ENCODE measurements at places on chromosomes 13 and 19. TPM values are rescaled to one million over a fixed set of nuclear protein-coding genes. Genes with fewer than 3 reads are reported as not detected.

- no peaks in the 10 kb centered on the region for H3K27me3 ChIP-seq
- no peak overlapping the region for H3K27ac ChIP-seq
- no peak for DNase-seq
- H3K36me3 ChIP-seq, result no peaks in the 10 kb centered on the region
- no peak overlapping the region for H3K4me3 ChIP-seq
These were observed 233.1 kb downstream of the POU4F1 start for GRCh38 chr13:78370231-78370630.

DNA sequence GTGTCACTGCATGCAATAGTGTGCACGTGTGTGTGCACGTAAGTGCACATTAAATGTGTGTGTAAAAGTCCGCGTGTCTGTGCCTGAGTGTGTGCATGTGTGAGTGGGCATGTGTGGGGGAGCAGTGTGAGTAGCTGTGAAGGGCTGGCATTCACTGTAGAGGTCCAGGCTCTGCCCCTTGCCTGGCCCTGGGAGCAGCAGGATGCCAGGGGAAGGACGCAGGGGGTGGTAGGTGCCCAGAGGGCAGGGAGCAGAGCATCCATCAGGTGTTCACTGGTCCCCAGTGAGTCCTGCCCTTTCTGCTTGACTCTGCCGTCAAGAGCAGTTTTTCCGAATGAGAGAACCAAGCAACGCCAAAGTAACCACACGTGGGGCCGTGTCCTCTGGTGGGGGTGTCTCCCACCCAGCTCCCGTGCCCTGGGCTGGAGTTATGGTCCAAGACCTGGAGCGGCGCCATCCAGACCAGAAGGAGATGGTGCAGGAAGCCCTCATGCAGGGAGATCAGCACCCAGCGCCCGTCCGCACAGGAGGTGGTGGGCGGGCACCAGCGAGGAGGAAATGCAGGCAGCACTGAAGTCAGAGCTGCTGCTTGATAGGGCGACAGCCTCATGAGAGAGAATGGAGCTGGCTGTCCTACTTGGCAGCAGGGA is 68.5 kb downstream of the TEX29 start:
- DNase-seq, result no peak
- no peaks in the 10 kb centered on the region for H3K36me3 ChIP-seq
- no peaks in the 10 kb centered on the region for H3K4me1 ChIP-seq
- H3K27me3 ChIP-seq, result no peaks in the 10 kb centered on the region
- no peak overlapping the region for H3K27ac ChIP-seq

DNA sequence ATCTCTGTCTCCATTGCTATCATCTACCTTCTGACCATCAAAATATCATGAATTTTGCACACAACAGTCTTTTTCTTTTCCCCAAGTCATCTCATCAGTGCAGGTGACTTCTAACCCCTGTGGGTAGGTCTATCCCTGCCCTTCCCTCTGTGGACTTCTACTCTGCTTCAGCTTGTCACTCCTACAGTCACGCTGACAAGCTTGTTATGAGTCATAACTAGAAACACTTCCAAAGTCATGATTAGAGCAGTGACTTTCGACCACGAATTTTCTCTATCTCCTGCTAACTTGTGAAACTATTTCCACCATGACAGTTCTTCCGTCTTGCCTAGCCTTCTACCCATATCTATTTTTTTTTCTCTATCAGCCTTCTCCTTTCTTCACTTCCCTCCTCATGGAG is 343.7 kb upstream of the ARGLU1 start:
- H3K4me3 ChIP-seq, result no peak overlapping the region
- no peaks in the 10 kb centered on the region for H3K27me3 ChIP-seq
- H3K36me3 ChIP-seq, result no peaks in the 10 kb centered on the region
- no peak for DNase-seq

DNA sequence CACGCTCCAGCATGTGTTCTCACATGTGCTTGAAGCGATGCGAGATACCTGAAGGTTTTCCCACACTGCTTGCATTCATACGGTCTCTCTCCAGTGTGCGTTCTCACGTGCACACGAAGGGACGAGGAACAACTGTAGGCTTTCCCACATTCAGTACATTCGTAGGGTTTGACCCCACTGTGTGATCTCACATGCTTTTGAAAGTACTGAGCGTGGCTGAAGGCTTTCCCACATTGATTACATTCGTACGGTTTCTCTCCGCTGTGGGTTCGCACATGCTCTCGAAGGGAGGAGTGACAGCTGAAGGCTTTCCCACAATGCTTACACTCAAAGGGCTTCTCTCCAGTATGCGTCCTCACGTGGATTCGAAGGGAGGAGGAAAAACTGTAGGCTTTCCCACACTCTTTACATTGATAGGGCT is 11.3 kb downstream of the ZNF77 start:
- no peak overlapping the region for H3K27ac ChIP-seq
- no peaks in the 10 kb centered on the region for H3K4me1 ChIP-seq
- peaks cover 51% of the 10 kb centered on the region for H3K36me3 ChIP-seq
- H3K27me3 ChIP-seq, result no peaks in the 10 kb centered on the region
- H3K4me3 ChIP-seq, result no peak overlapping the region

- H3K4me1 ChIP-seq, result no peaks in the 10 kb centered on the region
- H3K27ac ChIP-seq, result no peak overlapping the region
- DNase-seq, result no peak
- H3K4me3 ChIP-seq, result no peak overlapping the region
- H3K36me3 ChIP-seq, result no peaks in the 10 kb centered on the region
- no peaks in the 10 kb centered on the region for H3K27me3 ChIP-seq
These were observed 28.7 kb upstream of the MEDAG start for GRCh38 chr13:30877335-30877734.

- no peaks in the 10 kb centered on the region for H3K4me1 ChIP-seq
- H3K27ac ChIP-seq, result no peak overlapping the region
- peaks cover 9% of the 10 kb centered on the region for H3K27me3 ChIP-seq
- H3K4me3 ChIP-seq, result no peak overlapping the region
These were observed 5.8 kb downstream of the KASH5 start for GRCh38 chr19:49393881-49394280.

DNA sequence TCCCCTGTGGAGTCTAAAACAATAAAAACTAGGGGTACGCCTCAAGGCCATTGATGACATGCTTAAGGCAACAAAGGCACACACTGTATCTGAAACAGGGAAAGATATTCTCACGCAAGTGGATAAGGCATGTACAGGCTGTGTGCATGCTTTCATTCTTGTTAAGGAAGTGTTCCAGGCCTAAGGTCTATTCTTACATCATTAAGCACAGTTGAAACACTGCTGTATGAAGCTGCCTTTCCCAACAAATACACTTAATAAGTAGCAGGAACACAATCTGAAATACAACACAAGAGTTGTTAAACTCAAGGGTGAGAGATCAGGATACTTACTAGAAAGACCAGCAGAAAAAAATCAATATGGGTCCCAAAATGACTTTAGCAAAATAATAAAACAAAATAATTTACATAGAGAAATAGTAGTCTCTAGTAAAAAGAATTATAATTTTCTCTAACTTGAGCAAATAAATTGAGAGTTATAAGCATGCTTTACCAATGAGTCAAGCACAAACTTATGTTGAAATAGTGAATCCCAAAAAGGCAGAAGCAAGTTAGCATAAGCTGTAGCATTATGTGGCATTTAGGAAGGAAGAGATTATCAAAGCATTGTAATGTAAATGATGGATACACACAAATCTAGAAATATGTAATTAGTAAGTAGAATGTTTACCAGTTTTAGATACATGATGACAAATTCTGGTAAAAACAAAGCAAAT is 796.9 kb downstream of the SLITRK1 start:
- no peaks in the 10 kb centered on the region for H3K27me3 ChIP-seq
- no peak for DNase-seq
- no peaks in the 10 kb centered on the region for H3K36me3 ChIP-seq
- H3K27ac ChIP-seq, result no peak overlapping the region

DNA sequence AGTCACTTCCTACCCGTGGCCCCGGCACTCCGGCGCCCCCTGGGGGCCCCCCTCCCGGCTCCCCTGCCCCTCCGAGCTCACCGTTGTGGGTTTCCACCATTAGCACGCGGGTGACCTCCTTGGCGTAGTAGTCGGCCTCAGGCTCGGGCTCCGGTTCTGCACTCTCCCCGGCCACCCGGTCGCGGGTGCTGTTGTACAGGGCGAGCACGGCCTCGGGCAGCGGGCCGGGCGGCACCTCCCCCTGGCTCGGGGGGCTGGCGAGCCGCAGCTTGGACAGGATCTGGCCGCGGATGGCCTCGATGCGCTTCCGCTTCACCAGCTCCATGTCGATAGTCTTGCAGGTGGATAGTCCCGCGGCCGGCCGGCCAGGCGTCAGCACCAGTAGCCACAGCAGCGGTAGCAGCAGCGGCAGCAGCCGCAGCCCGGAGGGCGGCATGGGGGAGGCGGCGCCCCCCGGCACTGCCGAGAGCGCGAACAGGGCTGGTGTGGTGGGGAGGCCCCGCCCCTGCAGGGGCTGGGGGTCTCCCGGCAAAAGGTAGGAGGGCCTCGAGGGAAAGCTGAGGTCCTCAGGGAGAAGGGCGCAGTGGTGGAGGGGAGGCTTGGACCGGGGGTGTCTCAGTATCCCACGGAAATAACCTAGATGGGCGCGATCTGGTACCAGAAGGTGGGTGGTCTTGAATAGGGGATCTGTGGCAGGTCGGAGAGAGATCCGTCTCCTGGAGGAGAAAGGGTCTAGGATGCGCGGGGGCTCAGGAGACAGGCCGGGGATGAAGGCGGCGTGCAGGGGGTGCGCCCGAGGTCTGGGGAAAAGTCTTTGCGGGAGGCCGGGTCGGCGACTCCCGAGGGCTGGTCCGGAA is 885 bp downstream of the TGFB1 start:
- H3K36me3 ChIP-seq, result peaks cover under 1% of the 10 kb centered on the region
- H3K27ac ChIP-seq, result peak overlapping the region; percentile 93
- DNase-seq, result peak; percentile 75
- no peaks in the 10 kb centered on the region for H3K27me3 ChIP-seq

DNA sequence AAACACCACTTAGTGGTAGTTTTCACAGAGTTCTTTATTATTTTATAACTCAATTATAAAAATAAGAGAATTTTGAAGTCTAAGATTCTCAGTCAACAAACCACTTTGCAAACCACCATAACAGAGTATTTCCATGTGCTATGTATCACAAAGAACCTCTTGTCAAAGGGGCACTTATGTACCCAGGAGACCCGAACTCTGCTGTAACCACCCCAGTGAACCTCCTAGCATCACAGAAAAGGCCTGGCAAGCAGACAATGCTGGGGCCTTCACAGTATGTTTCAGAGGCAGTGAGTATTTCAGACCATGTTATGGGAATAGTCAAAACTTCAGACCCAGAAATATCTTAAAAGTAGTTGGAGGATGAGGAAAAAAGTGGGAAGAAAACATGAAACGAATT is 714.1 kb downstream of the EFNB2 start:
- no peaks in the 10 kb centered on the region for H3K27me3 ChIP-seq
- no peaks in the 10 kb centered on the region for H3K36me3 ChIP-seq
- no peak for DNase-seq
- no peak overlapping the region for H3K4me3 ChIP-seq

- H3K4me1 ChIP-seq, result peaks cover 51% of the 10 kb centered on the region
- peak; percentile 95 for DNase-seq
- peak overlapping the region; percentile 86 for H3K4me3 ChIP-seq
- H3K27ac ChIP-seq, result peak overlapping the region; percentile 96
These were observed 1.9 kb downstream of the RRAS start for GRCh38 chr19:49637821-49638738.

DNA sequence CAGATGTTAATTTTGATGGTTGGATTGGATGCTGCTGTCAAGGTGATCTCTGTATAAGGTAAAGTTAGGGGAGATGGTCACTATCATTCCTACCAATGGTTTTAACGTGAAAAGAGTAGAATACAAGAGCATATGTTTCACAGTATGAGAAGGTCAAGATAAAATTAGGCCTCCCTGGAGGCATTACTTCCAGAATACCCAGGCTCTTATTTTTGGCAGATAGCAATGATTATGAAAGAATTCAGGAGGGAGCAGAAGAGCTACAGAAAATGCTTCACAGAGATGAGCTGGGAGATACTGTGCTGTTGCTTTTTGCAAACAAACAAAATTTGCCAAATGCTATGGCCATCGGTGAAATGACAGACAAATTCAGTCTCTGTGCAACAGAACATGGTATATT is 547.5 kb upstream of the SPRY2 start:
- DNase-seq, result no peak
- H3K27ac ChIP-seq, result no peak overlapping the region

DNA sequence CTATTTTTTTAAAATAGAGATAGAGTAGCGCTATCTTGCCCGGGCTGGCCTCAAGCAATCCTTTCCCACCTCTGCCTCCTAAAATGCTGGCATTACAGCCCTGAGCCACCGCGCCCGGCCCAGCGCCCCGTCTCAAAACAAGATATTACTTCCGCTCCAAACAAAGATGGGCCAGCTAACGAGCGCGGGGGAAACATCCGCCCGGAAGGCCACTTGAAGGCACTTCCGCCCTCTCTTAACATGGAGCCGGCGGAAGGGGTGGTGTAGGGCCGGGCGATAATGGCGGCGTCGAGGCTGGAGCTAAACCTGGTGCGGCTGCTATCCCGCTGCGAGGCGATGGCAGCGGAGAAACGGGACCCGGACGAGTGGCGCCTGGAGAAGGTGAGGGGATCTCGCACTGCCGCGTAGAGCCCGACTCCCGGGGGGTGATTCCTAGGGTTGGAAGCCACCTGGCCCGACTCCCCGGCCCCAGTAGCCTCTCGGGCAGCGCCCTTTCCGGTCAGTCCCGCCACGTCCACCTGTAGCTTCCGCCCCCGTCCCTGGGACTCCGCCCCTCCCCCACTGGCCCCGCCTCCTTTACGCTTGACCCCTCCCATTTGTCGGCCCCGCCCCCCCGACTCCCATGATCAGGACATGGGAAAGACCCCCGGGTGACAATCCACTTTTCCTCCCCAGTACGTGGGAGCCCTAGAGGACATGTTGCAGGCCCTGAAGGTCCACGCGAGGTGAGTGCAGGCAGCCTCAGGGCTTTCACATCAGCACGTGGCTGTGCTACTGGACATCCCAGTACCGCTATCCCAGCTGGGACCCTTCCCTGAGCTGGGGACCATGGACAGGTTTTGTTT is at the start of gene USE1:
Gene USE1, plus strand, starts transcription at position 231 of the 845 bp plus-strand sequence. Its CDS starts 49 bp downstream, at position 280.
- H3K36me3 ChIP-seq, result peaks cover 48% of the 10 kb centered on the region
- H3K27me3 ChIP-seq, result no peaks in the 10 kb centered on the region
- H3K4me3 ChIP-seq, result peak within 1 kb of the TSS; percentile 64

DNA sequence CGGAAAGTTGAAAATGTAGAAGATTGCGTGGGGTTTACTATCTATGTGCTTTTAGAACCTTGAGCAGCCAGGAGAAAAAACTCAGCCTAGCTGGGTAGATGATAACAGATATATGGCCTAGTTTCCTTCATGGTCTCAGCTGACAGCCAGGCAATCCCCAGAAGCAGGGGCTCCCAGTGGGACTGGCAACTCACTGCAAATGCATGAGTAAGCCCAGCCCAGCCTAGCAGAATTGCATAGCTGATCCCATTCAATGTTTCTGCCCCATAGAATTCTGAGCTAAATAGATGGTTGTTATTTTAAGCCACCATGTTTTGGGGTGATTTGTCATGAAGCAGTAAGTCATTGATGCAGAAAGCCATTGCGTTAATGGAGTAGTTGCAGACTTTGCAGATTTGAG is 108.5 kb downstream of the ERCC5 start:
- DNase-seq, result no peak
- no peak overlapping the region for H3K4me3 ChIP-seq
- H3K27ac ChIP-seq, result no peak overlapping the region
- no peaks in the 10 kb centered on the region for H3K27me3 ChIP-seq
- H3K36me3 ChIP-seq, result no peaks in the 10 kb centered on the region

Gene CEACAM4
- total RNA-seq, result 0.29 TPM

Gene C1QTNF9
- total RNA-seq, result not detected

Gene ZNF91
- total RNA-seq, result 302 TPM

Gene MBD3L2B
- total RNA-seq, result not detected

Gene ERICH4
- total RNA-seq, result not detected
